Activated CD4-positive, CD25-positive, alpha-beta regulatory T cell treated with anti-CD3 and anti-CD28 coated beads, Interleukin-2, amount 50 U/mL, for 72 hours (primary cell): ENCODE measurements at places on chromosomes 5 and 9.

- no peak for DNase-seq
These were observed 280.8 kb upstream of the GRIA1 start for GRCh38 chr5:153209687-153210086.

GRCh38 chr9:121071756-121072421 lies 2.9 kb upstream of the CNTRL start:
- DNase-seq = no peak

- no peak for DNase-seq
These were observed 7.5 kb upstream of the HABP4 start for GRCh38 chr9:96442491-96442890.

DNA sequence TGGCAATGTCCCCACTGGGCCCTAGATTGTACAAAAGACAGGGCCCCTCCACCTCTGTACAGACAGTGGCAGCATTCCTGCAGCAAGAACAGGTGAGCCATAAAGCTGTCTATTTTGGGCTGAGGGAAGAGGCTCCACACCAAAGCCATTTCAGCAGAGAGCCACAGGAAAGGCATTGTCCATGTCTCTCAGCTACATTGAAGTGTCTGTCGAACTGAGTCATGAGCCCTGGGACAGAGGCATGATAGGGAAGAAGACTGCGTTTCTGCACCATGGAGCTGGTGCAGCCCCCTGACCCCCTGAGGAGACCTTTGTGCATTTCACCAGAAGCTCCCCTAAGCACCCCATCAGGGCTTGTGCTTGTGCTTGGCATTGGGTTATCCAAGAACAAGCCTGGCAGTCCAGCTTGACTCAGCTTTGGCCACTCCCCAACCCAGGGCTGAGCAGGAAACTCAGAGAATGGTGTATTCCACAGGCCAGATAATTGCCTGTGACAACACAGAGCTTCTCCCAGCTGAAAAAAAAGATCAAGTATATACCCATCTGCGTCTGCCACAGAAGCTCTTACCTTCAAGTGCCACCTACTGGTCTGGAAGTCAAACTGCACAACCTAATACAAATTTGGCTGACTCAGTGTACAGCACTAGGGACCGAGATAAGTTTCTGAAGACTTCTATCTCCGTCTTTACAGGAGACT lies 5.9 kb upstream of the FRMD3 start:
- DNase-seq = no peak

DNA sequence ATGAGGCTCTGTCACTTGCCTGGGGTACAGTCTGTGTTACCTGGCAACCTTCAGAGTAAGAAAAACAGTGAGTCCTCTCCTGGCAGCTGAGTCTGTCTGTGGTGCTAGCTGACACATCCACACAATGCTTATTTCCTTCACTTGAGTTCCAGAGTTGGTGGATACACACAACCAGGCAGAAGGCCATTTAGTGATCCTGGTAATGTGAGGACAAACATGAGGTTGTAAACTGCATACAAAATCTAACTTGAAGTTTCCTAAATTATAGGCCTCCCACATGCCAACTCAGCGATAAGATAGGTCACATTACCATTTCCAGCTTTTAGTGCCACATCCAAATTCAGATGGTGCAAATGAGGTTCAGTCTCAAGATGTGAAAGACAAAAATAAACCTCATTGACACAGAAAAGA lies 125.5 kb downstream of the DCP2 start:
- no peak for DNase-seq

GRCh38 chr9:110958847-110959246 lies 79.4 kb downstream of the LPAR1 start:
- no peak for DNase-seq

GRCh38 chr5:168813184-168813968 lies 234.2 kb upstream of the PANK3 start:
- no peak for DNase-seq

DNA sequence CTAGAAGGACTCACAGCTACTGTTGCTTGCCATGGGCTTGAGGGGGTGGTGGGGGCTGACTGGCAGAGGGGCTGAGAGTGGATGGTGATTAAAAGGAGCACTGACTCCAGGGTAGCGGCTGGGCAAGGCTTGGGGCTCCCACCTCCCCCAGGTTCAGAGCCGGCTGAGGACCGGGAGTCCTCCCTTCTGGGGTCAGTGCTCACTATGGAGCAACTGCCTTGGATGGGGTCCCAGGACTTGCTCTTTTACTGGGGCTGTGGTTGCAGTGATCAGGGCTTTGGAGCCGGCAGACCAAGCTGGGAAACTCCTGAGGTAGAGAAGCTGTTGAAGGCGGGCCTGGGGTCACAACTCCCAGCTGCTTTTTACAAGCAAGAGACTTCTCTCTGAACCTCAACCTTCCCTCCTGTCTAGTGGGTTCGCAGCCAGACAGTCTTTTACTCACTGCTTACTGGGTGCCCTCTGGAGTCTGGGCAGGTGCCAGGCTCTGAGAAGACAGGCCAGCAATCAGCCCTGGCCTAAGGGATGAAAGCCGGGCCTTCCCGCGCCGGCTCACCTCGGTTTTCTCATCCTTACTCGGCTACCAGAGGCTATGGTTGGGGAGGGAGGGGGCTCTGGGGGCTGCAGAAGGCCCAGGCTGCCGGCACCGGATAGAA lies 795 bp upstream of the ASS1 start:
- no peak for DNase-seq

GRCh38 chr5:54370982-54371381 lies 60.6 kb upstream of the ARL15 start:
- DNase-seq = no peak

DNA sequence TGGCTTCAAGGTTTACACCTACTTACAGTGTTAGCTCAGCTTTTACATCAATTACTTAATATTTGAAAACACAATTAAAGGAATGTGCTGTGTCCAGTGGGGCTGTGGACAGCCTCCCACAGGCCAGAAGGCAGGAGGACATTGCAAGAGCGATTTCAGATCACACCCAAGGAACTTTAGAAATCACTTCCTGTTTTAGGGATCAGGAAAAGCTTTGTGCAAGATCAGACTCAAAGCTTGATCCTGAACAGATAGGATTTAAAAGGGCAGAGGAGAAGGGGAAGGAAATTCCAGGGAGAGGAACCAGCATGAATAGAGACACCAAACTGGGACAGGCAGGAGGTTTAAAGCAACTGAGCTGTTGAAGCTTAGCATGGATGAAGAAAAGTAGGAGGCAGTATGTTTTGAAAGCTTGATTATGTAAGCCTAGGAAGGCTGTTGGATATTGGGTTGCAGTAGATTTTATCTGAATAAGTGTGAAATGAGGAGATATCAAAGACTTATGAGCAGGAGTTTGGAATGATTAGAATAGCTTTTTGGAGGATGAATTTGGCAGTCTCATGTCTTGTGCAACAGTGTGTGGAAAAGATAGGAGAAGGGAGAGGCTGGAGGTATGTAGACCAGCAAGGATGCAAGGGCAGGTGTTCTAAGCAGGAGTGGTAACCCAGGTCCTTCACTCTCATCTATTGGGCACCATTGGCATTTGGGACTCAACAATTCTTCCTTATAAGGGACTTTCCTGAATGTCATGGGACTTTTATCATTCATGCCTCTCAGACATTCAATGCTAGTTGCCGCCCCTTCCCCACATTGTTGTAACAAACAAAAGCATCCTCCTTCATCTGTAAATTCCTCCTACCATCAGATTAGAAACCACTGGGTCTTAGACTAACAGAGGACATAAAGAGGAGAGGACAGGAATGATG lies 123.5 kb downstream of the TARS1 start:
- DNase-seq = no peak

GRCh38 chr9:97500263-97500662 lies 1.2 kb upstream of the TMOD1 start:
- DNase-seq = no peak

- DNase-seq = no peak
These were observed 589.8 kb upstream of the CYLC2 start for GRCh38 chr9:102405218-102405867.

- no peak for DNase-seq
These were observed 71.2 kb downstream of the ZSWIM6 start for GRCh38 chr5:61402970-61403900.

DNA sequence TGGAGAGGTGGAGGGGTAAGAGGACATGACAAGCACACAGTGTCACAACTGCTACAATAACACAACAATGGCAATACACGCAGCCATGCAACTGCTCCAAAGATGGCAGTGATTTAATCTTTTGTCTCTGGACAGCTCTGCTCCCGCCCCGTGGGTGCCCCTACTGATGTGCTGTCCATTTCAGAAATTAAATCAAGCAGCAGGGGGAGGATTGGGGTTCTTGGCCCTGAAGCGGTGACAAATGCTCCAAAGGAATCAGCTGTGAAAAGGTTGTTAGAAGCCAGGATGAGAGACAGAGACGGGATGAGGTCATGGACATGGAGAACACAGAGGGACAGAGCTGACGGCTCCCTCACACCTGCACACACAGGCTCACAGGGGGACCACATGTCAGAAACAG lies 22.6 kb downstream of the CNTFR start:
- no peak for DNase-seq

DNA sequence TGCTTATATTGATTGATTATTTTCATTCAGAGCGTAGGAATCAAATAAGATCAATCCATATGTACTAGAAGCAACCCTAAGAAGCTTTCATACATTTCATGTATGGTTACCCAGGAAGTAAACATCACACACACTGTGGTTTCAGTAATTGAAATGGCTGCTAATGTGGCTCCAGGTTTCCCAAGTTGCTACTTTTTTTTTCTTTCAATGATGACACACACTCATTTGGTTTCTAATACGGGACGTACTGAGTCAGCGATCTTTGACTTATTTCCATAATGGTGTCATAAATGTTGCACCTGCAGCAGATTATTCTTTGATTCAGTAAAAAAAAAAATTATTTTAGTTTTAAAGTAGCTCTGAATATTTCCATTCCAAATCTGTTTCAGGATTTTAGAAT lies 248.6 kb downstream of the CTNND2 start:
- DNase-seq = no peak
